Urothelium cell line (cell line): ENCODE measurements at places on chromosomes 4 and X.

DNA sequence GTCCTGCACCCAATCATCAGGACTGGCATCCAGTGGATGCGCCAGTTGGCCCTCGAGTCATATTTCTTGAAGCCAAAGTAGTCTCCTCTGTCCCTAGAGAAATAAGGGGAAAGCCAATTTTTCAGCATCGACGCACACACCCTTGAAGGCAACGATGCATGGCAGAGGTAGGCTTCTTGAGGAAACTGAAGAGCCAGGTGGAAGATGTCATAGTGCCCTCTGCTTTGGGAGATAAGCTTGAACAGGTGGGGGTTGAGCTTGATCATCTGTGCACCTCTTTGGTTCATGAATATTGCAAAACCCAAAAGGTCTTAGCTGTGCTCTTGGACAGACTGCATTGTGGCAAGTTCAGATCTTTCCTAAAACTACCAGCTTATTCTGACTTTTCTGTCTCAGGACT, 34.6 kb upstream of the WDR1 start:
- DNase-seq, result no peak

DNA sequence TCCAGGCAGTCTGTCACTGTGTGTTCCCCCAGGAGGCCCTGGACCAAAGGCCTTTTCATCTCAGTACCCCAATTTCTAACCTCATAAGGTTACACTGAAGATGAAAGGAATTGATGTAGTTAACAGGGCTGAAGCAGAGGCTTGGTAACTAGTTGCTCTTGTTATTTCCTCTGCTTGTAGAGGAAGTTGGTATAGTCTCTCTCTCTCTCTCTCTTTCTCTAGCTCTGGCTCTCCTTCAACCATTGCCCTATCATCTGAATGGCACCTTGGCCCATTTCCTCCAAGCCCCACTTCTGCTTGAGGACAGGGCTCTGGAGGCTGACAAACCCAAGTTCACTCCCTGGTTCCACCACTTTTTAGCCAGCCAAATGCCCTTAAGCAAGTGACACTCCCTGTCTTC, 96.1 kb downstream of the MAMLD1 start:
- no peak for DNase-seq

GRCh38 chrX:63761639-63762038, 23.4 kb downstream of the ARHGEF9 start:
- no peak for DNase-seq

- DNase-seq, result no peak
Observed at GRCh38 chrX:119402588-119402987, 3.5 kb downstream of the SLC25A43 start.

GRCh38 chrX:38870361-38870895, 69.2 kb downstream of the MID1IP1 start:
- DNase-seq, result no peak

DNA sequence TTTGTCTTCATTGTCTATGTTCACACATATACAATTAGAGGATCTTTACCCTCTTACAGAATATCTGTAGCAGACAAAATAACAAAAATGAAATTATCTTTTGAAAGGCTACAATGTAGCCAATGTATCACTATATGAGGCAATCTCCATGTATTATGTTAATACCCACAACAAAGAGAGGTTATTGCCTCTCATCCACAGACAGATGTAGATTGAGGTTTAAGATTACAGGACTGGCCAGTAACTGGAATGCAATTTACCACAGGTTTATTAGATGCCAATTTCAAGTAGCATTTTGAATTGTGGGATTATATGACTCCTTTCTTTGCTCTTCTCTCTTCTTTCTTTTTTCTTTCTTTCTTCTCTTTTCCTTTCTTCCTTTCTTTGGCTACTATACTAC, 242.6 kb downstream of the ANKRD50 start:
- DNase-seq, result no peak

DNA sequence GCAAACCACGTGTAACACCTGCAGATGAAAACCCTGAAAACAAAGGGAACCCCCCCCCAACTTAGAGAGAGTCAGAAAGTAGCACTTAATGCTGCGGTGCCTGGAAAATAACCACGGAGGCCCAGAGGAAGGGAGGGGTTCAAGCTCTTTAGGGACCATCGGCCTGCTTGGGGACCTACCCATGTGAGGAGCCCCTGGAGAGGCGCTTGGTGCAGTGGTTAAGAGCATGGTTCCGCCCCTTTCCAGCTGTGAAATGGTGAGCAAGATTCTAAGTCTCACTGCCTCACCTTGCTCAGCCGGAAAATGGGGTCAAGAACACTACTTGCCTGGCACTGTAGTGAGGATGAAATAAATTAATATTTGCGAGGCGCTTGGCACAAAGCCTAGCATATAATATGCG, 13.8 kb downstream of the SLC25A5 start:
- DNase-seq, result no peak

- DNase-seq, result no peak
Observed at GRCh38 chr4:93409035-93409434, 419.5 kb upstream of the ATOH1 start.

DNA sequence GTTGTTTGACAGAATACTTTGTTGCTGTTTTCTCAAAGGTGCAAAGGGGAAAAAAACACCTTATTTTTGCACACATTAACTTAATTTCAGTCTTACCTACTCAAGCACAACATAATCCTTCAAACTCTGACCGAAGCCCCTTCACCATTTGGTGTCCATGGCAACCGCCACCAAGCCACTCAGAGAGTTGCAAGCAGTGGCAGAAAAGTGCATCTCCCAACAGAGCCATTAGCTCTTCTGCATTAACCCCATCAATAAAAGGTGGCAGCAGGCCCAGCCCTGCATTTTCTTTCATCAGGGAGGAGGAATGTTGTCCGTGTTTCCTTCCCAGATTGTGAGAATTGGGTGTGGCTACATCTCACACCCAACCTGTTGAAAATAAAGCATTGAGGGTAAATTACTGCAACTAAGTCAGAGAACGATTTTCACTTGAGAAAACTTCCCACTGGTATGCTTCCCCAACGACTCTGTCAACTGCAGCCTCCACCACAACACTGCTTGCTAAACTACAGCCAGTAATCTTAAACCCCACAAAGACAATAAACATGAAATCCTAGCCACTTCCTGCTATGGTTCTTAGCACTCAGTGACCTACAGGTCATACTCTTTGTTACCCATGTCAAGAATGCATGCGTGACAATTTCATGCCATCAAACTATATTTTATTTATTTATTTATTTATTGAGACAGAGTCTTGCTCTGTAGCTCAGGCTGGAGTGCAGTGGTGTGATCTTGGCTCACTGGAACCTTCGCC, 154.0 kb downstream of the GRIA3 start:
- DNase-seq, result no peak

GRCh38 chr4:52655506-52655905, 3.6 kb downstream of the USP46 start:
- DNase-seq, result no peak

DNA sequence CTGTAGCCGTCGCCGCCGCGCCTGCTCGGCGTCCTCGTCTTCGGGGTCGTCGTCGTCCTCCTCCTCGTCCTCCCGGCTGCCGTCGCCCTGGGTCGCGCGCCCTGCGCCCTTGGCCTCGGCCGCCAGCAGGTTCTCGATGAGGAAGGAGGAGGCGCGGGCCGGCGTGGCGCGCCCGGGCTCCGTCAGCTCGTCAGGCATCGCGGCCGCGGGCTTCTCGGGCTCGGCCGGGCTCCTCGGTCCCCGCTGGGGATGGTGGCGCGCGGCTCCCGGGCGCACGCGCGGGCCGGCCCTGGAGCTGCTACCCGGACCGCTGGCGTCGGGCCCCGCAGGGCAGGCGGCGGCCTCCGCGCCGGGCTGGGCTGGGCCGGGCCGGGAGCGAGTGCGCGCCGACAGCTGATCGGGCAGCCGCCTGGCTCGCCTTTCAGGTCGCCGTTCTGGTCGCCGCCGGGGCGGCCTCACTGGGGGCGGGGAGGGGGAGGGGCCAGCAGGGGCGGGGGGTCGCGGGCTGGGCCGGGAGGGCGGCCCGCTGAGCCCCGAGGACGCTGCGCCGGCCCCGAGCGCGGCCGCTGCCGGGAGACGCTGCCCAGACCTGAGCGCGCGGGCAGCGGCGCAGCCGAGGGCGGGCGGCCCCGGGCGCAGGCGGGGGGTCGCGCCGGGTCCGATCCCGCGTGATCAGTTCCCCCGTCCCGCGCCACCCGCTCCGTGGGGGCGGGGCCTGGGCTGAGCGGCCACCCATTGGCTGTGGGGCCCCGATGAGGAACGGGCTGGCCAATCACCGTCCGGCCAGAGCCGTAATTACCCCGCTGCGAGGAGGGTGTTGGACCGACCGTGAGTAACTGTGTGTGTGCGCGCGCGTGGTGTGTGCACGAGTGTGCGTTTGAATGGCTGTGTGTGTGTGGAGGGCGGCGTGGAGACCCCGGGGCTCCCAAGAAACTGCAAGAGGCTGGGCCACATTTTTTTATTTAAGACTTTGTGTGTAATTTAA, at the start of gene HMX1:
Gene HMX1 (minus strand): TSS at position 423 of the 985 bp plus-strand sequence. CDS start 225 bp downstream, at position 198.
- no peak for DNase-seq

DNA sequence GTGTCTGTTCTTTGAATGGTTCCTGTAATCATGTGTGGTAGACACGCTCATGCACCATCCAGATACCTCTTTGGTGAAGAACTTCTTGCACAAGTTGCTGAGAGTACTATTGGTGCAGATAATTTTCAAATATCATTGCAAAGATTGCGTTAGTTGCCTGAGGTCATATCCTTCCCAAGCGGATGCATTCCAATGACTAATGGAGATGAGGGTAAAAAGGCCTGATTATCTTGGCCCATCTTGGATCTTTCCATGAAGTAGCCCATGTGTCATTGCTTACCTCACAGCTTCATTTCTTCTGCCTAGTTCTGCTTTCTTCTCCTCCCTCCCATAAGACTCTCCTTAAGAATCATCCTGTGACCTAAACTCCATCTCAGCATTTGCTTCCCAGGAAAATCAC, 384.9 kb upstream of the CNKSR2 start:
- DNase-seq, result no peak
